ENCODE measurements at places on chromosomes 11 and 22.

DNA sequence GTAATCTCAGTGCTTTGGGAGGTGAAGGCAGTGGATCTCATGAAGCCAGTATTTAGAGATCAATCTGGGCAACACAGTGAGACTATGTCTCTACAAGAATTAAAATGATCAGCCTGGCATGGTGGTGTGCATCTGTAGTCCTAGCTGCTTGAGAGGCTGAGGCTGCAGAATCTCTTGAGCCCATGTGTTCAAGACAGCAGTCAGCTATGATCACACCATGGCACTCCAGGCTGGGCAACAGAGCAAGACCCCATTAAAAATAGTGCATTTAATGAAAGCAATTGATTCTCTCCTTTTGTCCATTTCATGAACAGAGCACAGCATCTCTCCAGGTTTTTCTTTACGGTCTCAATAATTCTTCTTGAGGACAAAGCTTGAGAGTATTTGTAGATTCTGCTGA lies 11.3 kb upstream of the CARD16 start:
- no peak for DNase-seq

- no peak for DNase-seq
These were observed 118.9 kb downstream of the MSANTD4 start for GRCh38 chr11:105903113-105903512.

DNA sequence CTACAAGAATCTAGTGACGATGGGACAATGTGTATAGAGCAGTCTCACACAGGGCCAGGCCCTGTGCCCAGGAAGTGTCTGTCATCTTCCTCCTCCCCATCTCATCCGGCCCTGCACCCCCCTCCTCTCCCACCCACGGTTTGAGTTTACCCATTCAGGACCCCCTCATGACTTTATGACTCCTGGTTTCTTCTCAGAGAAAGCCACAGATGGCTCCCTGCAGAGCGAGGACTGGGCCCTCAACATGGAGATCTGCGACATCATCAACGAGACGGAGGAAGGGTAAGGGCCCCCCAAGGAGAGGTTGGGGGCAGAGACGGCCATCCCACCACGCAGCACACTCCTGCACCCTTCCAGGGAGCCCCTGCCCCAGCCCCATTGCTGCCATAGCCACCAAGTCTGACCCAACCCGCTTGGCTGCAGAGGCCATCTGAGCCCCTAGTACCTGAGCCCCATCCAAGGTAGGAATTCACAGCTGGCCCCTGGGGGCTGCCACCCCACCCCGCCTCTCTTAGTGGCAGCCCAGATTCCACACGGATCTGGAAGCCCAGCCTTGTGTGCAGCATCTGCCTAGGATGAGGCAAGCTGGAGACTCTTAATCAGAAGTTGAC lies 18.1 kb downstream of the TOM1 start:
- DNase-seq: no peak

DNA sequence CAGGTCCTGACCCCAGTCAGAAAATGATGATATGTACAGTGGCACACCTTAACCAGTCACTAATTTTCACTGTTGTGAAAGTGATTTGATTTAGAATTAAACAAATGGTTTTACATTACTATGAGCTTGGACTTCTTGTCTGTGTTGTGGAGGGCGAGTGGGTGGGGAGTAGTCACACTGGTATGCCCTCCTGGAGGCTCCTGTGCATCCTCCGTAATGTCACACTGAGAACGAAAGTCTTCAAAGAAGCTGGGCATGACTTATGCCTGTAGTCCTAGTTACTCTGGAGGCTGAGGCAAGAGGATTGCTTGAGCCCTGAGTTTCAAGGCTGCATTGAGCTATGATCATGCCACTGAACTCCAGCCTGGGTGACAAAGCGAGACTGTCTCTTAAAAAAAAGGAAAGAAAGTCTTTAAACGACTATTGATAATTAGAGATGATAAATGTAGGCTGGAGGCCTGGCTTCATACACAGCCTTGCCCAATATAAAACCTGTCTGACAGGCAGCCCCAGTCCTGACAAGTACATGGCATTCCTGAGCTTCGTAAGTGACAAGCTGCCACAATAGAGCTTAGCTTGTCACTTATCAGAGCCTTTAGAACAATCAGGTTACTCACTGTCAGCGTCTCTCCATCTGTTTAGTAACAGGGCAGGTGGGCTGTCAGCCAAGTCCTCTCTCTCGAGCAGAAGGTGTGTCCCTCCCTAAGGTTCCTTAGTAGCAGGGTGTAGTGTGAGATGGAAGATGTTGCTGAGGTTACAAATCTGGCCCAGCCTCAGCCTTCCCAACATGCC lies 5.0 kb upstream of the LIMK2 start:
- no peak for DNase-seq

- DNase-seq: no peak
These were observed 10.8 kb downstream of the SYT12 start for GRCh38 chr11:67033661-67034166.

- DNase-seq: no peak
These were observed 14.2 kb upstream of the PRAME start for GRCh38 chr22:22573047-22573889.

- no peak for DNase-seq
These were observed 4.1 kb upstream of the SAC3D1 start for GRCh38 chr11:65036931-65037330.

DNA sequence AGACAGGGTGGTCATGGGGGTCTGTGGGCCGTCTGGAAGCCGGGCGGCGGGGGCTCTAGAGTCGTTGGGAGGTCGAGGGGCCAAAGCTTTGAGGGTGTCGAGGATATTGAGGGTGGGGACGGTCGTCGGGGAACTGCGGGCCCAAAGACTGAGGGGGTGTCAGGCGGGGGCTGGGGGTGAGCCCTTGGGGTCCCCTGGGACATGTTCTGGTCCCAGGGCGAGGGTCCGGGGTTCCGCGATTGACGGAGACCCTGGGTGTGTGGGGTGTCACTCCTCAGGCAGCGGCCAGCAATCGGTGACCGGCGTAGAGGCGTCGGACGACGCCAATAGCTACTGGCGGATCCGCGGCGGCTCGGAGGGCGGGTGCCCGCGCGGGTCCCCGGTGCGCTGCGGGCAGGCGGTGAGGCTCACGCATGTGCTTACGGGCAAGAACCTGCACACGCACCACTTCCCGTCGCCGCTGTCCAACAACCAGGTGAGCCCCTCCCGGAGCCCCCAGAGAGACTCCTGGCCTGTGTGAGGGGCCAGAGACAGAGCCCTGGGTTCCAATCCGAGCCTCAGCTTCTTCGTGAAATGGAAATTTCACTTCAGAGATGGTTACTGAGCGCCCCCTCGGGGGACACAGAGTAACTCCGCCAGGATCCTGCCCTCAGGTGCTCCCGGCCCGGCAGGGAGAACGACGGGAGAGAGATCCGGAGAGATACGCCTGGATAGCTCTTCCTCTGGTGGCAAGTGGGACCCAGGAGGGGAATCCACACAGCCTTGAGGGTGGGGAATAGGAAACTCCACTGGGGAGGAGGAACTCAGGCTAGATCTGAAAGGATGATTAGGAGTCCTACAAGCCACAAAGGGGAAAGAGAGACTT lies 714 bp downstream of the SDF2L1 start:
- DNase-seq: peak; percentile 75

DNA sequence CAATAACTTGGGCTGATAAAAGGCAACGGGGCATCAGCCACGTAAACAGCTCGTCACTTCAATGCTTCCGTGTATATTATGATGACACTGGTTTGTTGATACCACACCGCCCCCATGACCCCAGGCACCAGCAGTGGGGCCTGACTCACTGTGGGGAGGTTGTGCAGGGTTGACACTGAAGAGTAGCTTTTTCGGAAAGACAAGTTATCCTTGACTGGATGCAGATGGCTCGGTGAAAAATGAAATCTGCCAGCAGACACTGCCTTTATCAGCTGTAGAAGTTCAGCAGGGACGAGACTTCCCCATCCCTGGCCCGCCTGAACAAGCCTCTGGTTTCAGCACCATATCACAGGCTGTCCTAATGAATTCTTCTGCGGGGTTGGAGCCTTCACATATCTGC lies 55.6 kb downstream of the WT1 start:
- no peak for DNase-seq

- DNase-seq: no peak
These were observed 74.4 kb downstream of the DBX1 start for GRCh38 chr11:20085918-20086317.

GRCh38 chr22:19019029-19019678 lies 83.1 kb upstream of the PRODH start:
- DNase-seq: no peak

GRCh38 chr11:9132203-9132878 lies 40.9 kb upstream of the SCUBE2 start:
- DNase-seq: no peak

GRCh38 chr11:75562836-75563484 lies 907 bp downstream of the SERPINH1 start:
- no peak for DNase-seq

- no peak for DNase-seq
These were observed 3.2 kb upstream of the PRR5 start for GRCh38 chr22:44698531-44699421.

DNA sequence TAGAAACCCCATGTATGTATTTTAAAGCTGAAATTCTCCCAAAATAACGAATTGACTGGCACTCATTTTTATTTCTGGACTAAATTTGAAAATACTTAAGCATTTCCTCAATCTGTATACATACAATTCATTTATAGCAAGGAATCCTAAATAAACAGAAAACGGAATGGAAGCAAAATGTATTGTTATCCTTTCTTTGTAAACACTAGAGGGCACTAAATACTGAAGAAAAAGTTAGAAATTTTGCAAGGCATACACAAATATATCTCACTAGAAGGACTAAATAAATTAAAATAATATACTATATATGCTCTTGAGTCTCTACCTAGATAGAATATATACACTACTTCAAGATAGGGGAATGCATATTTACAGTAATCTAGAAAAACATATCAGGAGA lies 23.1 kb upstream of the ANO5 start:
- DNase-seq: no peak

DNA sequence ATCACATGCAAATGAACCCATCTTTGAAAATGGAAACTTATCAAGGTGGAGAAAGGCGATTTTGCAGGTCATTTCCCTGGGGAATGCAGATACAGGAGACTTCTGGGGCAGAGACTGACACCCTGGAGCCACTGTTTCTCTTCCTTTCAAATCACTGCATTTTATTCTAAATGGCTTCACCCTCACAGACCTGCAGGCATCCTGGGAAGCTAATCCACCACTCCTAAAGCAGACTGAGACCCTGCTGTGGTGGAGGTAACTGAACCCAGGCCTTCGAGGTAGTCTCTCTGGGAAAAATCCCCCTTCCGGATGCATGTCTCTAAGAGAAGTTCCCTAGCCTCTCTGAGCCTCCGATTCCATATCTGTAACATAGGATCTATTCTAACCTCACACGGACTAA lies 20.9 kb upstream of the CSNK2A3 start:
- no peak for DNase-seq

DNA sequence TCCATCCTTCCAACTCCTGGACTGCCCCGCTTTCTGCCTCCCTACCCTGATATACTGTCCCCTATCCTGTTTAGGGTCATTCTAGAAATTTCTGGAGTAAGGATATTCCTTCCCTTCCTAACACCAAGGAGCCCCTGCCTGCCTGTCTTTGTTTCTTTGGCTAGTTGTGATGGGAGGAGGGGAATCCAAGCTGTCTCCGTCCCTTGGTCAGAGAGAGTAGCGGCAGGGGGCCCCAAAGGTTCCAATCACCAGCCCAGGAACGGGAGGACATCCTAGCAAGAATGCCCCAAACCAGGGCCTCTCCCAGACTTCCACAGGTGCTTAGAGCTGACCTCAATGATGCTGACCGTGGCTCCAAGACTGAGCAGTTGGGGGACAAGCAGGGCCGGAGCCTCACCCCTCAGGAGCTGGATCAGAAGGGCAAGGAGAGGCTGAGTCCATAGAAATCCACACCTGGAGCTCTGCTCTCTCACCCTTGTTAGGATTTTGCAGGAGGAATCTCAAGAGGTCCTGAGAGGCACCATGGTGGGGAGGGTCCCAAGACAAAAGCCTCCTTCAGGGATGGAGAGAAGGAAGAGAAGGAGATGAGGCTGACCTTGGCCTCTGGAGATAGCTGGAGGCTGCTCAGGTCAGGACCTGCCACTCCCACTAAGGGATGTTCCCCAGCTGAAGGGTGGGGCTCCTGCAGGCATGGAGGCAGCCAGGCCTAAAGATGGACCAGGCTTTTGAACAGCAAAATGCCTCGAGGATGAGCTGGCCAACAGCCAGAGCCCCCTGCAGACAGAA lies 13.6 kb downstream of the SLC22A12 start:
- DNase-seq: peak; percentile 20

DNA sequence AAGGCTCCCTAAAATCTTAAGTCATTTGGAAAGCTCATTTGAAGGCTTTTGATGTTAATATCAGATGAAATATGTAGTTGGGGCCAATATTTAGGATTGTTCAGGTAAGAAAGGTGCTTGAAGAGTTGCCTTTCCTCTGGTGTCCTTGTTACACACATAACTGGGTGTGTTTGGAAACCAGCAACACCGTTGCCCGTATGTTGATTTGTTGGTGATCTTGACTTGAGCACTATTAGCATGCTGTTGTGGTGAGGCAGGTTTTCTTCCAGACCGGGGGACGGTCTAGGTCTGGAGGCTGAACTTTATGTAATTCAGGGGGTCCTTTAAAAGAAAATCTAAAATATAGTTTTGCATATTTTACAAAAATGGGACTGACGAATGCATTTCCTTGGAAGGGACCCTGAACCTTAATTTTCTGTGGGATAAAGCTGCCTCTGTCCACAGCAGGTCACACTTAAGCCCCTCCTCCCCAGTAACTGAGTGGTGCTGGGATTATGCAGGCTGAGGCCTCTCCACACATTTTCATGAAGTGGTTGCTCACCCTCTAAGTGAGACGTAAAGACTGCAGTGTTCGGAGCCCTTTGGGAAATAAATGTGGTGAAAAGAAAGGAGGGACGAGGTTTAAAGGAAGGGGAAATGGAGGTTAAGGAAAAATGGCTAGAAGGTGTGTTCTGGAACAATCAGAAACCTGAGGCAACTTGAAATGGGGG lies 1.8 kb downstream of the YWHAH start:
- DNase-seq: no peak

GRCh38 chr11:72223615-72224563 lies 678 bp upstream of the INPPL1 start:
- DNase-seq: peak; percentile 66

GRCh38 chr11:66302656-66303055 lies 11.0 kb downstream of the TMEM151A start:
- no peak for DNase-seq

- DNase-seq: no peak
These were observed 231.8 kb upstream of the CTSC start for GRCh38 chr11:88569342-88569741.

DNA sequence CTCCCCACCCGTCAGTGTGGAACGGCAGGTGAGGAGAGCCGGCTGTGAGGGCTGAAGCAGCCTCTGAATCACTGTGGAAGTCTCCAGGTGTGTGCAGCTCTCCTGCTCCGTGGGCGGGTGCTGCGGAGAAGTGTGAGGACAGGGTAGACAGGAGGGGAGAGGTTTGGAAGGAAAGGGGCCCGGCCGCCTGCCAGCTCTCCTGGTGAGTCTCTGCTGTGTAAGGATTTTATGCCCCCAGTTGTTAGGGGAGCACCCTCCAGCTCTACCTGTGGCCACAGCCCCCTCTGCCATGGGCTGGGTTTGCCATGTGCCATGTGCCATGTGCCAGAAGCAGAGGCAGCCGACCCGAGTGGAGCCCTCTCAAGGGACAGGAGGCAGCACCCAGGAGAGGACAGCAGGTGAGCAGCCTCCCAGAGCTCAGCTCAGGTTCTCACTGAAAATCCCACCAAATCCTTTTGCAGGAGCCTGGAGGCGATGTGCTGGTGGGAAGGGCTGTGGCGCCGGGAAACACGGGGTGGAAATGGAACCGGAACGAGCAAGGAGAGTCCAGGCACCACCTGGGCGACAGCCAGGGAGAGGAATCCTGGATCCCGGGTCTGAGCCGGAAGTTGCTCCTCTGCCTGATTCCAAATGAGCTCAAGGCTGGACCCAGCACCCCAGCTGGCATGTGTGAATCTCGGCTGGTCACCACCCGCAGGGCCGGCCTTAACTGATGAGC lies 804.4 kb downstream of the BRD1 start:
- DNase-seq: no peak

GRCh38 chr22:32444068-32444467 lies 20.2 kb downstream of the BPIFC start:
- peak; percentile 46 for DNase-seq

Measured in HEK293T (cell line).